T-helper 17 cell (primary cell): ENCODE measurements at places on chromosomes 1 and 21.

- DNase-seq: no peak
- H3K4me1 ChIP-seq: peaks cover 5% of the 10 kb centered on the region
Observed at GRCh38 chr1:19101244-19101643, 108.8 kb downstream of the UBR4 start.

DNA sequence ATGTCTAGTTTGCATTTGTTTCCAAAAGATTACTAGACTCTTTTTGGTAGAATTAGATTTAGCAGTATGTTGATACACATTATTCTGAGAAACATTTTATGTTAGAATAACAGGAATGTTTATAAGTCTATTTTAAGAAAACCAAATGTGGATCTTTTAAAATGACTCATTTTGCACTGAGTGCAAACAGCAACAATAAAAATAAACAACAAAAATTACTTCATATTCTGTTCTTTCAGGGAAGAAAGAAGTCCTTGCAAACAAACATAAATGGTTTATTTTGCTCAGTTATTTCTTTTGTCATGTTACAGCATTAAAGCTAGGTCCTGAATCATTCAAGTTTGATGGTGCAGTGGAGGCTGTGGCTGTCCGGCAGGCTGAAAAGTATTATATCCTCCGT lies 106.8 kb upstream of the TENT5C start:
- H3K36me3 ChIP-seq: no peaks in the 10 kb centered on the region
- no peaks in the 10 kb centered on the region for H3K4me1 ChIP-seq
- no peak overlapping the region for H3K4me3 ChIP-seq
- no peak overlapping the region for H3K27ac ChIP-seq

GRCh38 chr1:84792421-84792820 lies 100.6 kb downstream of the LPAR3 start:
- peaks cover 6% of the 10 kb centered on the region for H3K27me3 ChIP-seq
- no peak overlapping the region for H3K4me3 ChIP-seq
- no peak for DNase-seq
- no peak overlapping the region for H3K27ac ChIP-seq

DNA sequence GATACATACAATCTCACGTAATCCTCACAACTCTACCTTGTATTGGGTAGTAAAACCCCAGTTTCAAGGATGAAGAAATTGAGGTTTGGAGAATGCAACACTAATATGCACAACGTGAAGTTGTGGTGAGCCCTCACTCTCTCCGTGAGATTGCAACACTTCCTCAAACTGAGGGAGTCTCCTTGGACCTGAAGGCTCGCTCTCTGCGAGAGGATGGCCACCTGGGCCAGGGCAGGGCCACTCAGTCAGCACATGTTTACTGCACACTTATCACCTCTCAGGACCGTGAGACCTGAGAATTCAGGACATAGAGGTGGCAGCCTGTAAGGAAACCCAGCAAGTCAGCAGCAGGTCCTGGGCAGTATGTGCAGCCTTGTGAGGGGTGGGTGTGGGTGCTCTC lies 8.7 kb downstream of the SH3BP5L start:
- peaks cover 9% of the 10 kb centered on the region for H3K36me3 ChIP-seq
- no peak for DNase-seq
- no peaks in the 10 kb centered on the region for H3K27me3 ChIP-seq
- peaks cover 56% of the 10 kb centered on the region for H3K4me1 ChIP-seq
- H3K4me3 ChIP-seq: peak overlapping the region; percentile 33
- peak overlapping the region; percentile 91 for H3K27ac ChIP-seq

GRCh38 chr1:209484429-209484828 lies 99.1 kb upstream of the CAMK1G start:
- no peak for DNase-seq
- H3K27me3 ChIP-seq: no peaks in the 10 kb centered on the region
- no peak overlapping the region for H3K27ac ChIP-seq

GRCh38 chr21:35048183-35048601 lies 910 bp downstream of the RUNX1 start:
- peak overlapping the region; percentile 96 for H3K27ac ChIP-seq
- no peak for DNase-seq
- H3K4me1 ChIP-seq: peaks cover 70% of the 10 kb centered on the region

GRCh38 chr1:161549652-161550051 lies at the start of gene FCGR3A:
Gene FCGR3A, minus strand, starts transcription at chr1:161549818. Its CDS starts 82 bp downstream, at chr1:161549736.
- H3K4me1 ChIP-seq: peaks cover 5% of the 10 kb centered on the region
- no peaks in the 10 kb centered on the region for H3K27me3 ChIP-seq
- H3K4me3 ChIP-seq: no peak within 1 kb of the TSS

- H3K4me1 ChIP-seq: peaks cover 14% of the 10 kb centered on the region
- H3K27me3 ChIP-seq: no peaks in the 10 kb centered on the region
- peaks cover 3% of the 10 kb centered on the region for H3K36me3 ChIP-seq
Observed at GRCh38 chr21:32544697-32545096, 40.6 kb downstream of the TCP10L start.

GRCh38 chr1:211336161-211336560 lies 9.5 kb downstream of the TRAF5 start:
- H3K4me1 ChIP-seq: peaks cover 79% of the 10 kb centered on the region
- H3K36me3 ChIP-seq: peaks cover 2% of the 10 kb centered on the region
- no peaks in the 10 kb centered on the region for H3K27me3 ChIP-seq
- peak overlapping the region; percentile 96 for H3K4me3 ChIP-seq
- no peak for DNase-seq

DNA sequence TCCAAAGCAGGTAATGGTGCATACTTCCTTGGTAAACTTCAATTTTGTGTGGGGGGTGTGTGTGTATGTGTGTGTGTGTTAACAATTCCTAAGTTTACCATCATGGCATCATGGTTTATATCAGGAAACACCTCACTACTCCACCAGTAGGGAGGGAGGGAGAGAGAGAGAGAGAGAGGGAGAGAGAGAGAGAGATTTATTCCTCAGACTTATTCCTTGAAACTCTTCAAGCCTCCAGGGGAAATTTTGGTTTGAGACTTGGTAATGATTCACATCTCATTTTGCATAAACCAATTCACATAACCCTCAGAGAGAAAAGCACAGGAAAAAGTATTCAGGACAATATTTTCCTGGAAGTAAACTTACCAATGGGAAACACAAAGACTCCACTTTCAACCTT lies 115.0 kb downstream of the TTLL7 start:
- H3K27me3 ChIP-seq: no peaks in the 10 kb centered on the region
- no peak overlapping the region for H3K4me3 ChIP-seq
- no peak overlapping the region for H3K27ac ChIP-seq
- no peak for DNase-seq
- H3K4me1 ChIP-seq: no peaks in the 10 kb centered on the region

DNA sequence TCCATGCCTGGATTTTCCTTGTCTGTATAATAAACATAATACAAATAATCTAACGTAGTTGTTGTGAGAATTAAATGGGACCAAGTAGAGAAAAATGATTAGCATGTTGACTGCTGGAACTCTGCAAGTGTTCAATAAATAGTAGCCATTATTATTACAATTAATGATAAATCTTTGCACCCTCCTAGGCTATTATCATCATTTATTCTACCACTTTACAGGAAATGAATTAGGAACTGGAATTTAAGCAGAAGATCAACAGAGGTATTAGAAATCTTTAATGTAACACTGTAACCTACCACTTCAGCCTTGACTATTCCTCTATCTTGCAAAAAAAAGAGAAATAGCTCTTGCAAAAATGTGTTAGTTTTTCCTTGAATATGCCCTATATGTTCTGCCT lies 61.9 kb upstream of the TTC39A start:
- H3K4me3 ChIP-seq: no peak overlapping the region
- H3K27me3 ChIP-seq: no peaks in the 10 kb centered on the region
- no peak overlapping the region for H3K27ac ChIP-seq
- no peak for DNase-seq
- H3K4me1 ChIP-seq: peaks cover 2% of the 10 kb centered on the region

GRCh38 chr1:5611431-5611830 lies 380.8 kb downstream of the NPHP4 start:
- peaks cover 43% of the 10 kb centered on the region for H3K27me3 ChIP-seq
- H3K27ac ChIP-seq: no peak overlapping the region
- no peak for DNase-seq
- no peak overlapping the region for H3K4me3 ChIP-seq

DNA sequence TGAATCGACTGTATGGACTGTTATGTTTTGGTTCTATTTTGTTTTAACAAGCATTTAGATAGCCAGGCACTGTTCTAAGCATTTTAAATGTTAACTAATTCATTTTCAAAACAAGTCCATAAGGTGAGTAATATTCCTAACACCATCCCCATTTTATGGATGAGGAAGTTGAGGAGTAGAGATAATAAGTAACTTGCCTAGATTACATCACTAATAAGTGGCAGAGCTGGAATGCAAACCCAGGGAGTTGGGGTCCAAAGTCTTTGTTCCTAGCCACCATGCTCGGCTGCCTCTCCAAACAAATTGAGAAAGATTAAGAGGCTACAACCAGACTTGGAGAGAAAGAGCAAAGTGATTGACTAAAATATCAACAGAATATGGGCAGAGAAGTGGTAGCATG lies 12.6 kb upstream of the LEPR start:
- H3K36me3 ChIP-seq: peaks cover 12% of the 10 kb centered on the region
- no peak overlapping the region for H3K4me3 ChIP-seq
- no peak for DNase-seq
- H3K4me1 ChIP-seq: no peaks in the 10 kb centered on the region
- H3K27ac ChIP-seq: no peak overlapping the region

- no peak overlapping the region for H3K27ac ChIP-seq
- peaks cover 2% of the 10 kb centered on the region for H3K36me3 ChIP-seq
- peaks cover 24% of the 10 kb centered on the region for H3K27me3 ChIP-seq
- DNase-seq: no peak
- H3K4me1 ChIP-seq: peaks cover 3% of the 10 kb centered on the region
- peak overlapping the region; percentile 0 for H3K4me3 ChIP-seq
Observed at GRCh38 chr1:66695116-66695515, 57.1 kb upstream of the DYNLT5 start.

- H3K36me3 ChIP-seq: peaks cover 3% of the 10 kb centered on the region
- no peak overlapping the region for H3K27ac ChIP-seq
- peaks cover 1% of the 10 kb centered on the region for H3K4me1 ChIP-seq
- no peak for DNase-seq
- no peak overlapping the region for H3K4me3 ChIP-seq
Observed at GRCh38 chr1:97094247-97094972, 372.8 kb downstream of the PTBP2 start.

- H3K4me1 ChIP-seq: no peaks in the 10 kb centered on the region
- peaks cover 10% of the 10 kb centered on the region for H3K27me3 ChIP-seq
- H3K4me3 ChIP-seq: no peak overlapping the region
- DNase-seq: no peak
- H3K27ac ChIP-seq: no peak overlapping the region
Observed at GRCh38 chr1:14167884-14168283, 430.6 kb upstream of the KAZN start.

GRCh38 chr1:71232166-71232763 lies 151.4 kb upstream of the ZRANB2 start:
- no peak overlapping the region for H3K27ac ChIP-seq
- no peaks in the 10 kb centered on the region for H3K27me3 ChIP-seq
- peaks cover 2% of the 10 kb centered on the region for H3K36me3 ChIP-seq
- H3K4me3 ChIP-seq: no peak overlapping the region
- H3K4me1 ChIP-seq: no peaks in the 10 kb centered on the region

GRCh38 chr1:89354205-89354604 lies 9.7 kb upstream of the GBP6 start:
- DNase-seq: no peak
- no peaks in the 10 kb centered on the region for H3K27me3 ChIP-seq

- H3K27me3 ChIP-seq: peaks cover 5% of the 10 kb centered on the region
- no peak overlapping the region for H3K27ac ChIP-seq
- DNase-seq: no peak
- no peak overlapping the region for H3K4me3 ChIP-seq
- peaks cover 3% of the 10 kb centered on the region for H3K36me3 ChIP-seq
Observed at GRCh38 chr1:72284348-72285073, 2.2 kb upstream of the NEGR1 start.

DNA sequence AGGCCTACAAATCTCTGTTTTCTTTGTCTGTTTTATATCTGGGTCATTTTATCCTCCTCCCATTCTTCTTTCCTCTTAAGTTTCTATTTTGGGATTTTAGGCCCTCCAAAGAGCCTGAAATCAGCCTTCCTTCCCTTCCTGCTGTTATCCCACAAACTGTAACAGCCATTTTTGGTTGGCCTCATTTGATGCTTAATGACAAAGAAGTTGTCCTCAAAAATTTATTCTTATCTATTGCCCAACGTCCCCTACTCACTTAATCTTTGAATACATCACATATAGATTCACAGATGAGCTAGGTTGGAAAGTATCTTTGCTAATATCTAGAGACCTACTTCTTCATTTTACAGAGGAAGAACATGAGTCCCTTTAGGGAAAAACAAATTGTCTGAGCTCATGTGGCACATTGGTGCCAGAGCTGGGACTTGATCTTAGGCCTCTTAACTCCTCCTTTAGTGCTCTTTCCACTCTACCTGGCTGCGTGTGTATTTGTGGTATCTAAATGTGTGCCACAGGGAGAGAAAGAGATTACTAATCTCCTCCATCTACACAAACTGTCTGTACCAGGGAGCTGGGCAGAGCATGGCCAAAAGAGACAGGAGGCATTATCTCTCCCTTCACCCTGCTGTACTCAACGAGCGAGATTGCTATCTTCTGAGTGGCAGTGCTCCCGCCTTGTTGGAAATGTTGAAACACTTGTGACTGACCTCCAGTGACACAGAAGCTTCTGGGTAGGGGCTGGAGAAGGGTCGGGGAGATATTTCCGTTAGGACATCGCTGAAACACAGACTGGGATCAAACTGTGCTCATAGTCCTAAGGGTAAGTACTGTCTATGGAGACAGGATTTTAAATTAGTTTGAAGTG lies 30.1 kb downstream of the RHEX start:
- peaks cover 26% of the 10 kb centered on the region for H3K4me1 ChIP-seq
- peaks cover 5% of the 10 kb centered on the region for H3K27me3 ChIP-seq
- no peak overlapping the region for H3K4me3 ChIP-seq

DNA sequence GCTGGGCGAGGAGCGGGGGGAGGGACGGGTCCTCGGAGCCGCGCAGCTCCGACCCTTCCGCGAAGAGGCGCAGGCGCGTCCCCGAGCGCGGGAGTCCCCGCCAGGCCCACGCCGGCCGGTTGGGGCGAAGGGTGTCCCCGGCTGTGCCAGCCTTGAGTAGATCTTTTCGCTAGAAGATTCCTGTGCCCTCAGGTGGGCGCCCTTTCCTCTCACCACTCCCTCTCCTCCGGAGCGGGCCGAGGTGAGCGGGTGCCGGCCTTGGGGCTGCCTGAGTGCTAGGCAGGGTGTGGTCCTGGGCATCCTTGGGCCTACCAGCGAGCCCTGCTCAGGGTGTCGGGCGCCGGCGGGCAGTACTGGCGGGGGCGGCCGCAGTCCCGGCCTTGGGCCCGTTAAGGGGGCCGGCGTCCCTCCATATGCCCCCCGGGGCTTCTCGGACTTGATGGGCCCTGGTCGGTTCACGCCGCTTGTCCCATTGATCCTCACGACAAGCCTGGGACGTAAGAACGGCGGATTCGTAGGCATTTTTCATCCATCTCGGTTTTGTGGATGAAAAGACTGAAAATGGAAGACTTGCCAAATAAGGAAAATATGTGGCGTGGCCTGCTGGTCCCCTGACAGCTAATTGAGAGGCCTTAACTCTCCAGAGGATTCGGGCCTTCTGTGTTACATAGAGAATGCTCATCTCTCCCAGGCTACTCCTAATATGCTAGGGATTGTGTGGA lies 712 bp downstream of the DEGS1 start:
- peak; percentile 45 for DNase-seq
- peak overlapping the region; percentile 82 for H3K27ac ChIP-seq
- peak overlapping the region; percentile 92 for H3K4me3 ChIP-seq
